Activated CD4-positive, alpha-beta T cell treated with anti-CD3 and anti-CD28 coated beads for 48 hours (primary cell): ENCODE measurements at places on chromosomes 4 and X.

GRCh38 chrX:44280116-44280515 is 63.4 kb downstream of the EFHC2 start:
- no peak for DNase-seq

GRCh38 chr4:106652095-106652494 is 283.5 kb upstream of the GIMD1 start:
- no peak for DNase-seq

DNA sequence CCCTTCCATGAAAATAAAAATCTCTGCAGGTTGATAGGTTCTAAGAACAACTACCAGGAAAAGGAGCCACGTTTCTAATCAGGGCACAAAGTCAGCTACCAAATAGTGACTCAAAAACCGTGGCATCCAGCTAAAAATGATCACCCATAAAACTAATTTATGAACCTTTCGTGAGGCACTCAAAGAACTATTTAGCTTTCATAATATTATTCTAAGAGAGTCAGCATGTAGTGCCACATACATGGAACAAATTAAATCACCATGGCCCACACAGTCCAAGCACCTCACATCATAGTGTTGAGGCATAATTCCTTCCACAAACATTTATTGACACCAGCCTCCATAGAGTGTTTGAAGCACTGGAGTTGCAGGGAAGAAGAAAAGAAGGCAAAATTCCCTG is 252.0 kb upstream of the PPARGC1A start:
- no peak for DNase-seq

GRCh38 chr4:153916273-153916755 is 127.4 kb upstream of the SFRP2 start:
- peak; percentile 65 for DNase-seq

DNA sequence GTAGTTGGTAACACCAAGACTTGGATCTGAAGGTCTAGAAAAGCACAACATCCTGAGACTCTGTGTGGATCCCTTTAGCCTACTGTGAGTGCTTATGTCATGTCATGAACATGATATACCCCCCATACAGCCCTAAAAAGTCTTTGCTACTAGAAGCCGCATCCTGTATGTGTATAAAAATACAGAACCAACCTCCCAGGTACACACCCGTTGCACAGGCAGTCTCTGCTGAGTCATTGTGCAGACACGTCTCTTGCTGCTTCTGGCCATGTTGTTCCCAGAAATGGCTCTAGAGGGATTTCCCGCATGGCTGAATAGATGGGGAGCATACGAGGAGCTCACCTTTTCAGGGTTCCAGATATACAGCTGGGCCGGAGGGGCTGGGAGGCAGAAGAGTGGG is 93.3 kb downstream of the MAMLD1 start:
- DNase-seq: no peak

DNA sequence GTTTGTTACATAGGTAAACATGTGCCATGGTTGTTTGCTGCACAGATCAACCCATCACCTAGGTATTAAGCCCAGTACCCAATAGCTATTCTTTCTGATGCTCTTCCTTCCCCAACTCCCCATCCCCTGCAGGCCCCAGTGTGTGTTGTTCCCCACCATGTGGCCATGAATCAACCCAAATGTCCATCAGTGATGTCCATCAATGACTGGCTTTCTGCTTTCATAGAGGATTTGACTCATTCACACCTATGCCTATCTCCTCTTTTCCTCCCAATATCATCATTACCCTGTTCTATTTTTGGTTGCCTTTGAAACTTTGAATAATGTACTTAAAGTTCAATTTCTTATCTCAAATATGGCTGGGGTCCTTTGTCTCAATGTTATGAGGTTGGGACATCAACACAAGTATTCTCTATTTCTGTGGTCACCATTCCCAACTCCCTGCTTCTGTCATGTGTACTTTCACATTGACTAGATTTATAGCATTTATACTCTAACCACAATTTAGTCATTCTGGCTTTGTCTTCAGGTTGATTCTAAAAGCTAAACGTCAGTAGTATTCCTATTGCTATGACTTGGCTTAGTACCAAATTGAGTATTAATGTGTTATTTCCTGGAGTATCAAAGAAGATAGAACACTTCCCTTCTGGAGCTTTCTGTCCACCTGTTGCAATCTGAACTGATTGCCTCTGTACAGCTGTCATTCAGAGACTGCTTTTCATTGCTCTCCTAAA is 107.2 kb downstream of the TAB3 start:
- DNase-seq: peak; percentile 4

- DNase-seq: no peak
These were observed 15.5 kb downstream of the MCF2 start for GRCh38 chrX:139692506-139692849.

DNA sequence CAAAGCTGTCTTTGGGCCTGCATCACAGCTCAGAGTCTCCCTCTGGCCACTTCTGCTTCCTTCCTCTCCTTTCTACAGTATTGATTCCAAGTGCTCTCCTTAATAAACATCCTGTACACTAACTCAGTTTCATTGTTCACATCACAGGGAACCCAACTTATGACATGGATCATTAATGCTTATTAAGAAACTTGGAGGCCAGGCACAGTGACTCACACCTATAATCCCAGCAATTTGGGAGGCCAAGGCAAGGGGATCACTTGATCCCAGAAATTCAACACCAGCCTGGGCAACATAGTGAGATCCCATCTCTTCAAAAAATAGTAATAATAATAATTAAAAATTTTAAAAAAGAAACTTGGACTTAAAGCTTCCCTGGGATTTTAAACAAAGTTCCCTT is 89.2 kb upstream of the EFHC2 start:
- no peak for DNase-seq

DNA sequence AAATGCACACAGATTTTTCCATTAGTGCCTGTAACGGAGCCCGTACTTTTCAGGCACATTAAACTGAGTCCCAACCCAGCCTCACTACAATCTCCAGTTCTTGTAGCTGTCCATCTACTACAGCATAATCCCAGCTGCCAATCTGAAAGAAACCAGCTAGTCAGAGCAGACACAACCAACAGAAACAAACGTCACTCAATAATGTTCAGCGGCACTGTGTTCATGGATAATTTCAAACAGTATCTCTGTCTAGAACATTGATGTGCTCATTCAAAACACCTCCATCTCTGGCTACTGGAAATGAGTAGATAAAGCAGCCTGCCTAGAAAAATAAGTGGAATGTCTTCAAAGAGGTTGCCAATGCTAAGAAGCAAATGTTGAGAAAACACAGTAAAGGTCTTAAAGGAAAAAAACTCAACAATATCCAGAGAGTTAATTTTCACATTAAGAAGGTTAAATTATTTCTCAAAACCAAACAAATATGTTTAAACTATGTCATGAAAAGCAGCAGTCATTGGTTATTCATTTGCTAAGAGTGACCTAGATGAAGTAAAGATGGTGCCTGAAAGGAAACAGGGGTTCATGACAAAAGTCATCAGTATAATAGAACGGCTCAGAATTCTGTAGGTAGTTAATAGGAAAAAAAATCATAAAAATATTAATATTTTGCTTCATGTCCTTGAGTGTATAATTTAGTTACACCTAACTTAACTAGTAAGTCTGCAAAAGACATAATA is 245.1 kb upstream of the MAB21L2 start:
- DNase-seq: no peak

GRCh38 chrX:15563056-15563455 is 37.7 kb downstream of the ACE2 start:
- DNase-seq: no peak

GRCh38 chr4:129264008-129264657 is 168.2 kb downstream of the C4orf33 start:
- no peak for DNase-seq

- no peak for DNase-seq
These were observed 17.0 kb upstream of the WWC2 start for GRCh38 chr4:183082053-183082452.

GRCh38 chrX:69361311-69361845 is 142.7 kb upstream of the NALF2 start:
- DNase-seq: no peak

- DNase-seq: no peak
These were observed 36.4 kb upstream of the MAN2B2 start for GRCh38 chr4:6538575-6538974.

DNA sequence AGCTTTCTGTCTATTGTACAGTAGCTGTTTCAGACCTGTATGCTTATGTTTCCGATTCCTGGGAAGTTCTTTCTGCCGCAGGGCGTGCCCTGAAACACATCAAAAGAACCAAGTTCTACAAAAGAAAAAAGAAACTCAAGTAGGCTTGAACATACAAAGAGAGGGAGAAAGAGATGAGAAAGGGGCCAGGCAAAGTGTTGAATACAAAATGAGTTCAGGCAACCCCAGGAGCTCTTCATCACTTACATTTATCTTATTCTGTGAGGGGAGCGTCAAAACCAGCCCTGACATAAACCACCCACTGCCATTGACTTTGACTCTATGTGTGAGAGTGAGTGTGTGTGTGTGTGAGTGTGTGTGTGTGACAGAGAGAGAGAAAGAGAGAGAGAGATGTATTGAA is 26.5 kb upstream of the ATOH1 start:
- no peak for DNase-seq

DNA sequence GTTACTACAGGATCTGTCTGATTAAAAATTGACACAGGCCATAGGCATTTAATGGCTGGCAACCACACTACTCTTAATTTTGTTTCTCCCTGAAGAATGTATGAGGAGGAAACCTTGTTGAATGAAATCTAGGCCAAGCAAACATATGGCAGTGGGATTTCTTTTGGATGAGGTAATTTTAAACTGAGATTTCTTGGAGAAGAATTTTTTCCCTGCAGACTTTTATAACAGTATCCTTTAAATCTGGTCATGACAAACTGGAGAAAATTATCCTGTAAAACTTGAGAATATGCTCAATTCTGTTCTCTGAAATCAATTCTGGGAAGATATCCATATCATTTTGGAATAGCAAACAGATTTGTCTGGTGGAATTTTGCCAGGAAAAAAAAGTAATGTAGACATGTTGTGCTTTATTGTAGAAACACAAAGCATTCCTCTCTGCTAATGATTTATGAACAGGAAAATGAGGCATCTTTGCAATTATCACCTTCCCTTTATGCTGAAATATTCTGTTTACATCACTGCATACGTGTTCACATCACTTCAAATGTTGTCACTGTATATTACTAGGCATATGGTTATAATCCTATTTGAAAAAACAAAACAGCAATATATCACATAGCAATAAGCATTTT is 108.3 kb upstream of the ARSJ start:
- DNase-seq: no peak

- no peak for DNase-seq
These were observed 218.4 kb downstream of the SLITRK2 start for GRCh38 chrX:146036000-146036399.

- no peak for DNase-seq
These were observed 323 bp downstream of the PDE6B start for GRCh38 chr4:625631-626161.

DNA sequence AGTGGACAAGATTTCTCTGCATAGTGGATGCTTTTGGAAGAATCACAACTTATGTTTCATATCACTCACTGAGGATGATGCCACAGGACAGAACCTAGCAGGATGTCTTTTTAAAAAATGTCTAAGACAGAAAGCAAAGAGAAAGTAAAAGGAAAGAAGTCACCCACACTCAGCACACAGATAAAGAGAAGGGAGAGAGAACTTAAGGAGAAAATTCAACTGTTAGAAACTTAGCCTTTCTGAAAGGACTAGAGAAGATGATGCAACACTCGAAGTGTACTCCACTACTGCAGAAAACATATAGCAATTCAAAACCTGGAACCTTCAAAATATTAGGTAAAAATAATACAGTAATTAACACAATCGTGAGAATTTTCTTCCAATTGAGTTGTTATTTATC is 52.8 kb upstream of the STK26 start:
- no peak for DNase-seq

DNA sequence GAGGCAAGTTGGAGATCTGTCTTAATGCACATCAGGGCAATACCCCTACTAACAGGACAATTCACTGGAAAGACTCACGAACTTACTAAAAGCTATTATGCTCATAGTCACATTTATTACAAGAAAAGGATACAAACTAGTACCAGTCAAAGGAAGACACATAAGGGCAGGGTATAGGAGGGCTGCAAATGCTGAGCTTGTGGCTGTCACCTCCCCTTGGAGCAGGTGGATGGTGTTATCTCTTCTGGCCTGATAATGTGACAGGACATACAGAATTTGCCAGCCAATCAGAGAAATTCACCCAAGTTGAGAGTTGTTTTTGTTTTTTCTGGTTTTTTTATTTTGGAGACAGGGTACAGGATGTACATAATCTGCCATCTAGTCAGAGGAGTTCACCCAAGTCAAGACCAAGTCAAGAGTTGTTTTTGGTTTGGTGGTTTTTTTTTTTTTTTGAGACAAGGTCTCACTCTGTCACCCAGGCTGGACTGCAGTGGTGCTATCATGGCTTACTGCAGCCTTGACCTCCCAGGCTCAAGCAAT is 8.8 kb downstream of the HERC5 start:
- no peak for DNase-seq

DNA sequence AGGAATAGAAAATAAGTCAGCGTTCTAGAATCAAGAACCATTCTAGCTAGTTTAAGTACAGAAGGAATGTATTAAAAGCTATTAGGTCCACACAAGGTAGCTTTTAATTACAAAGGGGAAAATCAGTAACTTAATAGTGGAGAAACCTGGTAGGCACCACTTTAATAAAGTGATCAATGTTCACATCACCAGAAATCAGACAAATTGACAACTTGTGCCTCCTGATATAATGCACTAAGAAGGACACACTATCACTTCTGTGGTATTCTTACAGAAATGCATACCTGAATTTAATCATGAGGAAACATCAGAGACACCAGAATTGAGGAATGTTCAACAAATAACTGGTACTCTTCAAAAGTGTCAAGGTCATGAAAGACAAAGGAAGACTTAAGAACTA is 54.9 kb downstream of the NYX start:
- DNase-seq: no peak

- DNase-seq: no peak
These were observed 18.1 kb upstream of the EXOC1L start for GRCh38 chr4:55801498-55801897.

GRCh38 chrX:139815771-139816170 is 107.8 kb upstream of the MCF2 start:
- no peak for DNase-seq

GRCh38 chr4:2292646-2293108 is 30.8 kb upstream of the MXD4 start:
- DNase-seq: no peak

DNA sequence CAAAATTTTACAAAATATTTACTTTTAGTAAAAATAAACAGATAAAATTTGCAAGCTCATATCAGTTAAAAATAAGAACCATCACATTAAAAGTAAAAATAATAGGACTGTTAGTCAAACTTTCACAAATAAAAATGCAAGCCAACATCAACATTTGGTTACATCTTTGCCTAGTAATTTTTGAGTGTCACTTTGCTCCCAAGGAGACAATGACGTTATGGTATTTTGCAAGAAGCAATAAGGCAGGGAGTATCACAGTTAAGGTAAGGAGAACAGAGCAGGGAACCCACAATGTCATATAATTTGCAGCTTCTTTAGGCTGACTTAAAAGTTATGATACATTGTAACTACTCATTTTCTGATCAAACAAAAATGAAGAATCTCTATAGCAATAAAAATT is 98.7 kb downstream of the ATP8A1 start:
- no peak for DNase-seq

- peak; percentile 57 for DNase-seq
These were observed 47.2 kb upstream of the TMEM33 start for GRCh38 chr4:41887821-41888686.
